ENCODE measurements at places on chromosomes 2 and 18.
A peak's percentile ranks its signal among the peaks of the same experiment; 100 is the strongest.

DNA sequence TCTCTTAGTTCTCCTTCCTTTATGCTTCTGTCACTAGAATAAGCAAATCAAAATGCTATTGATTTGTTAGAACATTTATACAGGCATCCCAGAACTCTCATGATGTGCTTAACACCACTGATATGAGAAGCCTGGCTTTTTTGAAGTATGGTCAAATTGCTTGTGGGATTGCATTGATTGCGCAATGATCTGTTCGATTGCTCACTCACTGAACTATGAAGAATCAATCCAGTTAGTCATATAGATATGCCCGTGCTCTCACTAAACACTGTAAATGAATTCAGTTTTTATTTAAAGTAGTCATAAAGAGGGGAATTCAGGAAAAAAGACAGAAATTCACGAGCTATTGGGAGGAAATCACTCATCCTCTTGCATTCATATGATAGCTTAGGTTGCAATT lies 1237.8 kb downstream of the SUCLG1 start:
- no peak for DNase-seq

GRCh38 chr2:109433926-109434325 lies 179.8 kb downstream of the SEPTIN10 start:
- DNase-seq: no peak

DNA sequence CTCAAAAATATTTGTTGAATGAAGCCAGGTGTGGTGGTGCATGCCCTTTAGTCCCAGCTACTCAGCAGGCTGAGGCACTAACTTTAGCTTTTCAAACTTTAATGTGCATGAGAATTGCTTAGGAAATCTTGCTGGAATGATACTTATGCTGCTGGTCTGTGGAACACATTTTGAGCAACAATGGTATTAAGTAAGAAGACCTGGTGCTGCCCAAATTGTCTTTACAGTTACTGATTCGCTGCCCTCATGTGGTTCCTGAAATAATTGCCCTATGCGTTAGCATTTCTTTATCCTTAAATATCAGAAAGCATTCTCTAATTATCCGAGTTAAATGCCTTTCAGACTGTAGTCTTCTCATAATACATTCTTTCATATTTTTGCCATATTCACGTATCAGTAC lies 76.0 kb upstream of the SESTD1 start:
- DNase-seq: no peak

DNA sequence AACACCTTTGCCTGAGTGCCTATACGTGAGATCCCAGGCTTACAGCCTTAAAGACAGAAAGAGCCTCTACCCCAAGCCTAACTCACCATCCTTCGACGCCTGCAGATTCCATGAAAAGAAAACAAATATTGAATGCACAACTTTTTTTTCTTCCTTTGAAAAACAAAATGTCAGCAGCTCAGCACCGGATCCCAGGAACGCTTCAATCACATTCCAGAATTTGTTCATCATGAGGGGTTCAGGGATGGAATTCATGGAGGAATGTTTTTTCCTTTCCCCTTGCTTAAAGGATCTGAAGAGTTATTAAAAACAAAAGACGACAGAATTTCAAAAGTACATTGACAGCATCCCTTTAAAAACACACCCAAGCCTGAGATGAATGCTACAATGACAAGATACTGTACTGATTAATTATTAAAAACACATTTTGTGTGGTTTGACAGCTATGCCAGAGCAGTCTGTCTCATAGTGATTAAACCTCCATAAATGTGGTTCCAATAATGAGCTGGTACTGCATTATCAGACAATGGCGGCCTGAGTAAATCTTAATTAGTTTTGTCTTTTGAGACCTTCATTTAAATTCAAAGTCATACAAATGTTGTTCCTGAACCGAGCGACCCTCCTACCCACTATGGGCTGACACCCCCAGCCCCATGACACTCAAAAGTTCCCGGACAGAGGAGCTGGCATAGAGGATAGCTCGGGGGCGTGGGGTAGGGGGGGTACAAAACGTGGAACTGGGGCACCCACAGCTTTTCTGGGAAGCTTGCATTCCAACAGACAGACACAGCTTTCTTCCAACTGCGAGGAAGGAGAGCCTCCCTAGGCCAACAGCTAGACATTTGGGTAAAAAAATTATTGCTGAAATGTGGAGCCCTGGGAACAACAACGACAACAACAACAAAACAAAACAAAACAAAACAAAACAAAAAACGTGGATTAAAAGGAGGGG lies 227.5 kb downstream of the TTC32 start:
- DNase-seq: no peak

DNA sequence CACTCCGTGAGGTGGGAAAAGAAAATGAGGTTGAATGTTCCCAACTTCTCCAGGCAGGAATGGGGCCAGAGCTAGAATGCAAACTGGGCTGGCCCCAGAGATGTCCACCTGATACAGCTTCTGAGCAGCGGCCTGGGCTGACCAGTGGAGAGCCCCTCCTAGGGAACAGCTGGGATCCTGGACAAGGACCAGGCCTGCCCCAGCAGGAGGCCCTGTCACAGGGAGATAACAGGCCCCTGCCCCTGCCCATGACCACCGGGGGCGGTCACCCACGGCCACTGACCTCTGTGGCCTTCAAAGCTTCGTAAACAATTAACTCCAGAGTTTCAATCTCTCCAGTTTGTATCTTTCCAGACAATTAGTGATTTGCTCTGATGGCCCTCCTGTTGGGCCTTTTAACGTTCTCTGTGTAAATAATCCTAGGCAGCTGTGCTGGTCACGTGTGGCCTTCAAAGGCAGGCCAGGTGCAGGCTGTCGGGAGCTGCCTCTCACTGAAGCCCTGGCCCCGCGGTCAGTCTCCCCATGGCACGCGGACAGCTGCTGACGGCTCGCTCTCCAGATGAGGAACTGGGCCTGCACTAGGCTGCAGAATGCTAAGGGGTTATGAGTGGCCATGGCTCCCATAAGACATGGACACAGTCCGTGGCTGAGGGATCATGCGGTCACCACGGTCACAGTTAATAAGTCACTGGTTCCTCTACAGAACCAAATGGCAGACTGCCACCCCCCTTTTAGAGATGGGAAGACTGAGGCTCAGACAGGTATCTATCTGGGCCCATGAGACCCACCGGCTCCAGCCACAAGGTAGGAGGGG lies 9.2 kb downstream of the HS6ST1 start:
- DNase-seq: peak; percentile 75

GRCh38 chr2:57937456-57937855 lies 109.2 kb upstream of the VRK2 start:
- DNase-seq: no peak

GRCh38 chr2:150259746-150260145 lies 227.7 kb downstream of the RND3 start:
- no peak for DNase-seq

DNA sequence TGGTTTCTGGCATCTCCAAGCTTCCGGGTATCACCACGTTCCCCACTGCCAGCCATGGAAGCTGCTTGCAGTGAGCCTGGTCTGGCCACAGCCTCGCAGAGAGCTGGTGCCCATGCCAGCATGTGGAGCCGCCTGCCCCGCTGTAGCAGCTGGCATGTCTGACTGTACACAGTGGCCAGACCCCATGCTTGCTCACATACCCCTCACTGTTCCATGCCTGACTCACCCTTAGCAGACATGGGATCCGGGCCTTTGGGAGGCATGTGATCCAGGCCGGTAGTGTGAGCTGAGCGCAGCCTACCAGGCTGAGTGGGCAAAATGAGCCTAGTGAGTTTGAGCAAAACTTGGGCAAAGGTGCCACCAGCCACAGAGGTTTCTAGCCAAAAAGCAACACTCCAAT lies 18.8 kb upstream of the RPRD1A start:
- no peak for DNase-seq

DNA sequence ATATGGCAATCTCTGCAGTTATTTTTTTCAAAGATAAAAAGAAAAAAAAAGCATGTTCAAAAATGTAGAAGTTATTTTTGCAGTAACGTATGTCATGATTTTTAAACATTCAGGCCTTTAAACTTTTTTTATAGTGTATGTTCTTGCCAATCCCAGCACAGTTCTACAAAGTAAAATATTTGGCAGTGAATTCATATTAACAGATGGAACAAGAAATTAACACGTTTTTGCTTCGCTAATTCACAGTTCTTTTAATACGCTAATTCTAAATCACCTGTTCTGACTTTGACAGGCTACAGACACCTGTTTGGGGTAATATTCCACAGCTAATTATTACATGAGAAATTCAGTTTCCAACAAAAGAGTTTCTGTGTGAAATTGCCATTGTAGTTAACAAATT lies 183.2 kb downstream of the ARHGAP15 start:
- no peak for DNase-seq
